ENCODE measurements at places on chromosomes 13 and 19.

- DNase-seq: no peak
Measured at GRCh38 chr13:43006893-43007631, 15.0 kb upstream of the EPSTI1 start.

GRCh38 chr13:110490009-110490770 lies 71.3 kb downstream of the RAB20 start:
- DNase-seq: no peak

DNA sequence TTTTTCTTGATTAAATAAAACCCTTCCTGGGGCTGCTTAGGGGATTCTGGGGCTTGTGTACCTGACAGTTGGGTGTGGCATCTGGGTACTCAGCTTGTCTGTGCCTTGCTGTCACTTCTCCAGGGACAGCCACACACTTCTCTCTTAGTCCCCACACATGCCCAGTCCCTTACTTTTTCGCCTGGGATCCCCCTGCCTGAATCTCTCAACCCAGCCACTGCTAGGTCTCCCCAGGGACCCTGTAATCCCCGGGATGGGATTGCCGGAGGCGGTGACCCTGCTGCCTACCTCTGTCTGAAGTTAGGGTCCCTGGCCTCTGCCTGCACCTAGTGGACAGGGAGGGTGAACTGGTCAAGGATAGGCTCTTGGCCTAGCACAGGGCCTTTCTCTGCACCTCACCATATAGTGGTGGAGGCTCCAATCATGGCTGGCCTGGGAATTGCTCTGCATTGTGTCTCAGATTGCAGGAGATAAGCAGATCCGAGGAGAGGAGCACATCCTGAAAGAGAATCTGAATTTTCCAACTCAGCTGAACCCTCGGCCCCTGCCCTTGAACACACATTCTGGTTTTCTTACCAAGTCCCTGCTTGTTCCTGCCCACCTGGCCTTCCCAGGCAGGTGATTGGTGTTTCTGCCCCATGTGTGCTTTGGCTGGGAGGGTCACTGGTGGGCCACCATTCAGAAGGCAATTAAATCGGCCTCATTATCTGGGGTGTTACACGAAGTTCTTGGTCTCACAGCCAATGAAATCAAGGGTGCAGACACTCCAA lies 8.7 kb upstream of the ZNF492 start:
- DNase-seq: no peak

DNA sequence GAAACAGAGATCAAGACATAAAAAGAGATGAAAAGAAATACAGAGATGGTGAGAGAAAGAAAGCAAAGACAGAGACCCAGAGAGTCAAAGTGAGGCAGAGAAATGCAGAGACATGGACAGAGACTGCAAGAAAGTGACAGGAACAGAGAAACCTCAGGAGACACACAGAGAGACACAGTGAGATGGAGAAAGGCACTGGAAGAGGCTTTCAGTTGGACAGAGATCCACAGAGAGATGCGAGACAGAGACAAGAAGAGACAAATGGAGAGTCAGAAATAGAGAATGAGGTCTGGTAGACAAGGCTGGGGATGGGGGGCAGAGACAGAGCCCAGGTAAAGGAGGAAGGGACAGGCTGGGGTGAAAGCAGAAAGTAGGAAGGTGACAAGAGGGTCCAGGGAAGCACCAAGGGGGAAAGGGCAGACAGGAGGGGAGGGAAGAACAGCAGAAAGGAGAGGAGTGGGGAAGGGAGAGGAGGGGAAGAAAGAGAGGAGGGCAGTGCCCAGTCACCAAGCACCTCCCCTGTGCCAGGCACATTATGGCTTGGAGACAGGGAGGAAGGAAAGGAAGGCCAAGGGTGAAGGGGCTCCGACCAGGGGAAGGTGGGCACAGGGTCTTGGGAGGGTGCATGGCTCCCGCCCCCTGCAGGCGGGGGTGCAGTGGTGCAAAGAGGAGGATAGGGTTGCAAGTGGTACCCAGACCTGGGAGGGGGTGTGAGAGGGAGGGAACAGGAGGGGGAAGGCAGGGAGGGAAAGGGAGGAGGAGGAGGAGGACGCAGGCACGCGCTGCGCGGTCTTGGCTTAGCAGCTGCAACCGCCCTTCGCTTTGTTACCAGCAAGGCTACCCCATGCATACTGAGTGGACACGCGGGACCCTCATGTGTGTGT lies 38.4 kb downstream of the DEDD2 start:
- no peak for DNase-seq

DNA sequence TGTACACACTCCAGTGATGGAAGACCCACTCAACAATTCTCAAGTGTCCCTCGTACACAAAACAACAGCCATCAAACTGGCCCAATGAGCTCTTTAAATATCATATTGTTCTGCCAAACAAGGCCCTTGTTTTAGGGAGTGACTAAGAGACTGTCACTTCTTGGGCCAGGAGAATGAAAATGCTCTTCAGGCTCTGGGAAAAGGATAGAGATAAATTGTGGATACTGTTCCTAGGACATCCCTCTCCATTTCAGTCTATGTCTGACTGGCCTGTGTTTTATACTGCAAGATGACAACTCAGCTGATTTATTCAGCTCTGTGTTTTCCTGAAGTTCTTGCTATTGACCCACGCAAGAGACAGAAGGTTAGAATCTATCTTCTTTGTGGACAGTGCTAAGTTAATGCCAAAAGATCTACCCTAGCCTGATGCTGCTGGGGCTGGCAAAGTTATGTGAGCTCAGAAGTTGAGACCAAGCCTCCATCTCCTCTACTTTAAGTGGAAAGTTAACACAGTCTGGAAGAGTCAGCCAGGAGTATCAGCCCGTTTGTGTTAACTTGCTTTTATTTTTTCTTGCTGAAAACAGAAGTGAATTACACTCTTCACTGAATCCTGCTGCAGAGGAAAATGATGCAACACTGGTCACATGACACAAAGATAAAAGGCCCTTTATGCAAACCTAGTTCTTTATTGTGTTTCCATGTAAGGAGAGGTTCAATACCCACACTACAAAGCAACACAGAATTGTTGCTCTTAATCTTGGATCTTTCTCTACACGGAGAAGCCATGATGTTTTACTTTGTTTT lies 14.6 kb downstream of the FRY start:
- DNase-seq: no peak

DNA sequence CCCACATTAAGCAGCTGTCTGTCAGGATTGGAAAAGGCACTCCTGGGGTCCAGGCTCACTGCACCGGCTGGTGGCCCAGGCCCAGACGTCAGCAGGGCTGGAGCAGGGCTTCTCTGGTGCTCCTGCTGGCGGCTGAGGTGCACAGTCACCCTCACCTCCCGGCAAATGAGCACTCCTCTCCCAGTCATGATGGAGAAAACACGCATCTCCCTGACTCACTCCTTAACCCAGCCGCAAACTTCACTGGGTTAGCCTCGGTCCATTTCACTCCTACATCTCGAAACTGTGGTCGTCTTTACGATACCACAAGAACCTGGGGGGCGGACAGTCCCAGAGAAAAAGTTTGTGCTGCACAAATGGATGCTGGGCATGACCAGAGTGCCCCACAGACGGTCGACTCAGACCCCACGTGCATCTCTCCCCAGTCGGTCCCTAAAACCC lies 3.3 kb upstream of the RASA3 start:
- DNase-seq: no peak

All from stimulated activated CD8-positive, alpha-beta memory T cell treated with anti-CD3 and anti-CD28 coated beads, Interleukin-4, amount 100 ng/mL, for 1 hour (primary cell).